ENCODE measurements at places on chromosomes 6 and 20.

GRCh38 chr20:57089699-57090144, 176.7 kb downstream of the BMP7 start:
- DNase-seq: peak; percentile 27

DNA sequence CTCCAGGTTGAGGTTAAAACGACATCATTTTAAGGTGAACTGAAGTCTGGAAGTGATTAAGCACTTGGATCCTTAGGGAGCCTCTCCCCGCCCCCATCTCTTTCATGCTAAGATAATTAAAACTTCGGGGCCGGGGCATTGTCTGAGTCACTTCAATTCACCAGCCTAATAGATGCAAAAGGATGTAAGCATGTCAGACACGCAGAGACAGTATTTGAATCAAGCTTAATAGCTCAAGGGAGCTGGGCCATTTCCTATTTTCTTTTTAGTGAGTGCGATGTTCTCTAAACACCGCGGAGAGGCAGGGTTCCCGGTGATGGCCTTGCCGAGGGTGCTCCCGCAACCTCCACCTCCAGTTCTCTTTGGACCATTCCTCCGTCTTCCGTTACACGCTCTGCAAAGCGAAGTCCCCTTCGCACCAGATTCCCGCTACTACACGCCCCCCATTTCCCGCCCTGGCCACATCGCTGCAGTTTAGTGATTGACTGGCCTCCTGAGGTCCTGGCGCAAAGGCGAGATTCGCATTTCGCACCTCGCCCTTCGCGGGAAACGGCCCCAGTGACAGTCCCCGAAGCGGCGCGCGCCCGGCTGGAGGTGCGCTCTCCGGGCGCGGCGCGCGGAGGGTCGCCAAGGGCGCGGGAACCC, 516 bp upstream of the IRF4 start:
- no peak for DNase-seq

- DNase-seq: no peak
These were observed 20.0 kb downstream of the TBC1D7 start for GRCh38 chr6:13308332-13308731.

DNA sequence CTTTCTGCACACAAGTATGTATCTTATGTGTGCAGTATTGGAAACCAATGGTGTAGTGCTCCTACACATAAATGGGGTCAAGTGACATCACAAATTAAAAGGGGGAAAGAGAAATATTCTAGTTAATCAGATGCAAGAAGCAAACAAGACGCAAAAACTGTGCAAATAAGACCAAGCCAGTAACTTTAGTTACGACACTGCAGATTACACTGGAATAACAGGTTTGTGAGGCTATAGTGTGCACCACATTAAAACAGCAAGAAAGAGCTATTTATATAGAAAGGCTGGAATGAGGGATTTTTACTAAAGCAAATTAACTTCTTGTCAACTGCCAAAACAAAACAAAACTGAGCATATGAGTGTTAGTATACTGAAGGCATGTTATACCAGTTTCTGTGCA, 45.8 kb downstream of the NR2E1 start:
- no peak for DNase-seq

GRCh38 chr20:61271312-61272231, 19.5 kb downstream of the CDH4 start:
- no peak for DNase-seq

DNA sequence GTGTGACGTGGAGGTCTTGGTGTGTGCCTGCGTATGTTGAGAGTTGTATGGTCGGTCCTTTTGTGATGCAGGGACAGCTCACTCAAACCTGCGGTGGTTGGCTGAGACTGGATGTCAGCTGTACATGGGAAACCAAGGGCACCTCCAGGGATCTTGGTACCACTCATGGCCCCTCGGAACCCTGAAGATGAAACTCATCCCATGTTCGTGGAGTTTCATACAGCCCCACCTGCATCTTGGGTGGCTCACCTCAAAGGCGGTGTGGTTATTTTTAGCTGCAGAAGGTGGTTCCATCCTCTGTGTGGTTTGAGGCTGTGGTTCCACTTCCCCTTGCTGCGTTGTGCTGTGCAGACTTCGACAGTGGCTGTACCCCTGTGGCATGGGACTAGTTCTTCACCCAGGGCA, 52.6 kb upstream of the SLC22A1 start:
- no peak for DNase-seq

DNA sequence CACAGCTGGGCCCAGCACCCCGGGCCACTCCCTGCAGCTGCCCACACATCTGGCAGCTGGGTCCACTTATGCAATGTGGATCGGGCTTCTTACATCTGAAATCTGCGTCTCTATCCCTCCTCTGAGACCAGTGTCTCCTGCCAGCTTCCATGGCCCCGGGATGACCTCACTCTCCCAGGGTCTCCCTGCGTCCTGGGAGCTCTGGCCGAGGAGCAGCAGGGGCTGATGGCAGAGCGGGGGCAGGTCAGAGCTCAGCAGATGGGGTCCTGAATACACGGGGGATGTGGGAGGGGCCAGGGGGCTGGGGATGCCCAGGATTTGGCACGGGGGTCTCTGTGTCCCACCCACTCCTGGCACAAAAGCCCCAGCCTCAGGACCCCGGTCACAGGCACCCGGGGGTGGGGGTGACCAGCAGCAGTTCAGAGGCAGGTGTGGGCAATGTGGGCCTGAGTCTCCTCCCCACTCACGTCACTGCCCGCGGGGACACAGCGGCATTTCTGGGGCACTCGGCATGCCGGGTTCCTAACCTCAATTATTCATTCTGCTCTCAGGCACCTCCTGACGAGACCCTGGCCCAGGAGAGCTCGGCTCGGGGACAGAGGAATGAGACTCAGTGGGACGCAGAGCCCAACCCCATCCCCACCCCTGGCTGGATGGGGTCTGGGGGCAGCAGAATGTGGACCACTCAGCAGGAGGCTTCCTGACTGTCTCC, 16.4 kb downstream of the CHRNA4 start:
- DNase-seq: no peak

DNA sequence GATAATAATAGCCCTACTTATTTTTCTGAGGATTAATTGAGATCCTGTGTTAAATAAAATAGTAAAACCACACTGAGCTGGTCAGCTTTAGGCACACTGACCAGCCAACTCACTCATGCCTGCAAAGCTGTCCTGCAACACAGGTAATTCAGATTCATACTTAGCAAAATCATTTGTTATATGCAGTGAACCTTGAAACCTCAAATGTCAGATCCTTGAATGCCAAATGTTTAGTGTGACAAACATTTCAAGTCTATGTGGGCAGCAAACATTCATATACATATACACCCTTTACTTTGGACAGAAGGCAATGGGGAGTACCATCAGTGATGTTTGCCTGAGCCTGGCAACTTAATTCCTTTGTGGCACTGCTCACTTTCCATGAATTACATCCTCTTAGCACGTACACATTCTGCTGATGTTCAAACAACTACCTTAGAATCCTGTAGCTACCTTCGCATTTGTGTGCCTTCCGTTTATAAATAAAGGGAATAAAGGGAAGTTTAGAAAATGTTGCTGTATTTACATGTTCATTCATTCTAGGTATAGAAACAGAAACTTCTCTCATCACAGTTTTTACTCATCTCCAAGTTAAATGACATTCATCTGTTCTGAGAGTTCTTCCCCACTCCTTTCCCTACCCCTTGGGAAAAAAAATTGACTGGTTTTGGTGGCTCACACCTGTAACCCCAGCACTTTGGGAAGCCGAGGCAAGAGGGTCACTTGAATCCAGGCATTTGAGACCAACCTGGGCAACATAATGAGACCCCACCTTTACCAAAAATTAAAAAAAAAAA, 140.8 kb downstream of the ZFAND3 start:
- DNase-seq: no peak

- DNase-seq: no peak
These were observed 23.5 kb downstream of the NOL7 start for GRCh38 chr6:13638626-13639025.

DNA sequence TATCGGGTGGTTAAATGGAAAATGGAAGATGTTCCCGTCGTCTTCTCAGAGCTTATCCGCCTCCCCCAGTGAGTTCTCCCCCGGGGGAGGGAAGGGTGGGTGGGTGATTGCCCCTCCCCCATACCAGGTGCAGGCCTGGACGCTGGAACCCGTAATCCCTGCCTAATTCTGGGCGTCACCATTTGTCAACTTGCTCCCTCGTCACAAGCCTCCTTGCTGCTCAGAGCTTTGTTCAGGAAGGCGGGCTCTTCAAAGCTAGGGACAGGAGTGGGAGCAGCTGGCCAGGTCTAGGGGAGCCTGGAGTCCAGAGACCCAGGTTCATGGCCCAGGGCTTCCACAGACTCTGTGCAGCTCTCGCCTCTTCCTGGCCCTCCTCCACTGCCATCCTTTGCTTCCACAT, 25.6 kb downstream of the CDH22 start:
- no peak for DNase-seq

DNA sequence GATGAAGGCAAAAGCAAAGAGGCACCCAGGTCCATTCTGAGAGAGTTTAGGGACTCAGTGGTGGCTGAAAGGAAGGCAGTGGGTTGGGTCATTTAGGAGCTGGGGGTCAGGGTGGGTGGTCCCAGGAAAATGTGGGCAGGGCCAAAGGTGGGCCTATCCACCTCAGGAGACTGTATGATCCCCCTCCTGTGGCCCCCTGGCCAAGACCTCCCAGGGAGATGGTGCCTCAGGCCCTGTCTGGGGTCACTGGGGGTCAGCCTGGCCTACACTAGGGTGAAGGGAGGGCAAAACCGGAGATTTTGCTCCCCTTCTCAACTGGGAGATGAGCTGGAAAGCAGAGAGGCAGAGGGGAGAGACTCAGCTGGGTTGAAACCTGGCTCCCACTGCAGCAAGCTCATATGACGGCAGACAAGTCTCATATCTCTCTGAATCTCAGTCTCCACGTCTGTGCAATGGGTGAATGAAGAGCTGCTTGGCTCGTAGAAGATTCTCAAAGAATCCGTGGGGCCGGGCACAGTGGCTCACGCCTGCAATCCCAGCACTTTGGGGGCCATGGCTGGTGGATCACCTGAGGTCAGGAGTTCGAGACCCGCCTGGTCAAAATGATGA, 11.5 kb upstream of the BAK1 start:
- DNase-seq: no peak

GRCh38 chr6:107618672-107619071, 128.8 kb downstream of the SOBP start:
- DNase-seq: no peak

DNA sequence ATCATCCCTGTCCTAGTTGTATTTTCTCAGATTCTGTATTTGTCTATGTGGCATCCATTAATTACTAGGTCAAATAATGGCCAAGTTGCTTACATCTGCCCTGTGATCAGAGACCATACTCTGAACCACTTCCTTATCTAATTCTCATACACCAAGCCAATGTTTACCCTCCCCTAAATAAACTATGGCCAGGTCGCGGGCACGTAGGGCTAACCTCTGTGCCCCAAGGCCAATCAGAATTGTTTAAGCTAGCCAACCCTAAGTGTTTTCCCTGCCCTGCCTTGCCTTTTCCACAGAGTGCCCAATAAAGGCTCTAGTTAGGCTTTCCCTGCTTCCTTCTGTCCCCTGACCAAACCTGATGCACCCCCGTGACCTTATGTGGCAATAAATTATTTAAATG, 2.8 kb upstream of the CALHM4 start:
- no peak for DNase-seq

DNA sequence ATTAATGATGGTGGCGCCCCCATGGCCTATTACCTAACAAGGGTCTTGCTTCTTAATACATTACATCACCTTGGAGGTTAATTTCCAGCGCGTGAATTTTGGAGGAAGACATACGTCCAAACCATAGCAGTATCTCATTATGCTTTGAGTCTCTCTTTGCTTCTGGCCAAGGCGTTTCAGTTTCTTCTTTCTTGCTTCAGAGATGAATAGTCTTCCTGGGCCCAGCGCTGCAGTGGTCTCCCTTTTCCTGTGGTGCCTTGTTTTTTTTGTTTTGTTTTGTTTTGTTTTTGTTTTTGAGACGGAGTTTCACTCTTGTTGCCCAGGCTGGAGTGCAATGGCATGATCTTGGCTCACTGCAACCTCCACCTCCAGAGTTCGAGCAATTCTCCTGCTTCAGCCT, 268.4 kb downstream of the SOX4 start:
- DNase-seq: no peak

DNA sequence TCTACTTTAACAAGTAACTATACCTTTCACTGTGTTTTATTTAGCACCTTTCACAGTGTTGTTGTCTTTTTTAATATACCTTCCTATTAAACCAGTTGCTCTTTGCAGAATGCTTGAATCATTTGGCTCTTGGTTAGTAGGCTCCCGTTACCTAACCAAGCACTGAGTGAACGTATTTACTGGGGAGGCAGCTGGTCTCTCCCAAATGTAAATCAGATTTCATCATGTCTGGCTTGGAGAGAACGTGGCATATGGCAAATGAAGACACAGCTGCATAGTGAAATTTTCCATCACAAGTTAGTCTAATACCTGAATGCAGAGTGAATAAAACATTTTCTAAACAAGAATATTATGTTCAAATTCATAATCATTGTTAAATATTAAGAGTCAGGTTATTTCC, 12.4 kb downstream of the HTR1E start:
- no peak for DNase-seq

DNA sequence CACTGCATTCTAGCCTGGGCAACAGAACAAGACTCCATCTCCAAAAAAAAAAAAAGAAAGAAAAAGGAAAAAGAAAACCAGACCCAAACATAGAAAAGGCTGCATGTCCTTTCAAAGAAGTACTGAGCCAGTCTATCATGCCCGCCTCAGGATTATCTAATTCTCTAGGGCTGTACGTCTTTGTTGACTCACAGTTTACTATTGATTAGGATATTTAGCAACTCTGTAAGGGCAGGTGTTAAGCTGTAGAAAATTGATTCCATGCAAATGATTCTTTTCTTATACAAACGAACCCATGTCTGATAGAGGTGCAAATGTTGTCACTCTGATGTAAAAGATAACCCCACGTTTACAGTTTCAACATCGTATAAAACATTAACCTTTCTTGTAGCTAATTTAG, 209.0 kb downstream of the TTLL2 start:
- no peak for DNase-seq

- no peak for DNase-seq
These were observed 567 bp downstream of the HS3ST5 start for GRCh38 chr6:114342086-114342825.

DNA sequence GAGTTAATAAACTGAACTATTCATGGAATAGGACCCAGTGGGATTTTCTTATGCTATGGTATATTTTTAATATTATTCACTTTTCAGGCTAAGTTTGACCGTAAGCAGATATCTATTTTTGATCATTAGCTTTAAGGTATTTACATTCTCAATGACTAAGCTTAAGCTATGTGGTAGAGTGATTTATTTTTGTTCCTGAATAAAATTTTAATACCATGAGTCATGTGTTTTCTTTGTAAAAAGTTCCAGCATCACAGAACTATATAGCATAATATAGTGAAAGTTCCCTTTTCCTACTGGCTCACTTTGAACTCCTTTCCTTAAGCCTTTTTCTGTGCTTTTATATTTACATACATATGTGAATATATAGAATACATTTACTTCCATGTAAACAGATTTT, 75.8 kb downstream of the BCKDHB start:
- no peak for DNase-seq

DNA sequence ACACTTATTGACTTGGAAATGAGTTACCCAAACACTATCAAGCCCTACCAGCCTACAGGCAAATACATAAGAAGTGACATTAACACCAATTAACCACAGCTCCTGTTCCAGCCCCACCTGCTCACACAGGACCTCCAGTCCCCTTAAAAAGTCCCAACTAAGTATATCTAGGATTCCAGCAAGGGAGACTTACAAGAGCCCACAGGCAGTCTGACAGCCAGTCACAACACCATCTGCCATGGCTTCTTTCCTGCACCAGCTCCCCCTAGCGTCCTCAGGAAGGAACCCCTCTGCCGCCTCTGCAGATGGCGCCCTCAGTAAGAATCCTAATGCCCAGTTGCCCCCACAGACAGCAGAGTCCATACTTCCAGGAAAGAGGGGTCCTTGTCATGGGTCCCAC, 122.1 kb downstream of the HIVEP2 start:
- DNase-seq: no peak

All from brain microvascular endothelial cell (primary cell).